Left ventricle myocardium inferior (tissue), 1 donor: ENCODE measurements at places on chromosomes 2 and 18. TPM values are rescaled to one million over a fixed set of nuclear protein-coding genes. Genes with fewer than 3 reads are reported as not detected.

DNA sequence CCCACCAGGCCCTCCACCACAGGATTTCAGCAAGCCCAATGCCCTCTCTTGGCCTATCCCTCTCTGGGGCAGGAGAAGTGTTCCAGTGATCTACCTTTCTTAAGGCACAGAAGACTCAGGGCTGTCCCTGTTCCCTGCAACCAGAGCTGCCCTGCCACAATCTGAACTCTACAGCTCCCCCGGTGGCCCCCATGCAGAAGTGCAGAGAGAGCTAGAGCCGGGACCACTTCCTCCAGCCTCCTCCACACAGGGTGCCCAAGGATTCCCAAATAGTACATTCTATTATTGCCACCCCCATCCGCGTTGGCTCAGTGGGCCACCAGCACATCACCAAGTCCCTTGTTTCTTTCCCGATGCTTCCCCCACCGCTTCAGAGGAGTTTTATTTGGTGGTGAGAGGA, 114.8 kb upstream of the PTPRM start:
- DNase-seq: no peak

DNA sequence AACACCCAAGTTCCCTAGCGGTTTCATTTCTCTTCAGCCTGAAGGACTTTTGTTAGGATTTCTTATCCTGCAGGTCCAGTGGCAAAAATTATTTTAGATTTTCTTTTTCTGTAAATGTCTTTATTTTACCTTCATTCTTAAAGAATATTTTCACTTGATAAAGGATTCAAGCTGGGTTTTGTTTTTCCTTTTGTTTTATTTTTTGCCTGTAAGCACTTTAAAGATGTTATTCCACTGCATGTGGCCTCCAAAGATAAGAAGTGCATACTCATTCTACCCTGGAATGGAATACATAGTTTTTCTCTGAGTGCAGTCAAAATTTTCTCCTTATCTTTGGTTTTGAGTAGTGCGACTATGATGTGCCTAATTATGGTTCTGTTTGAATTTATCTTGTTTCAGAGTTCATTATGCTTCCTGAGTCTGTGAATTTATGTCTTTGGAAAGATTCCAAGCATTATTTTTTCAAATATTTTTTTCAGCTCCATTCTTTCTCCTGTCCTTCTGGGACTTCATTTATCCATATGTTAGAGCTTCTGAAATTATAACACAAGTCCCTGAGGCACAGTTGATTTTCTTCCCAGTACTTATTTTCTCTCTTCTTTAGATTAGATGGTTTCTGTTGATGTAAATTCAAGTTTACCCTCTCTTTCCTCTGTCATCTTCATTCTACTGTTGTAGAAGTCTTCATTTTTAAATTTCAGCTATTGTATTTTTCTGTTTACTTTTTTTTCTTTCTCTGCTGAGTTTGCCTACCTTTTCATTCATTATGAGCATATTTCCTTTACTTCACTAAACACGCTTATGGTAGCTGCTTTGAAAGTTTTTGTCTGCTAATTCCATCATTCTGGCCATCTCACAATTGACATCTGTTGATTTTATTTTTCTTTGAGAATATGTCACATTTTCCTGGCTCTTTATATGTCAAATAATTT, 69.6 kb downstream of the MAPRE2 start:
- no peak for DNase-seq

- no peak for DNase-seq
Measured at GRCh38 chr2:11542275-11542819, 8.5 kb downstream of the GREB1 start.

- DNase-seq: no peak
Measured at GRCh38 chr18:32264401-32264800, 74.6 kb downstream of the MEP1B start.

GRCh38 chr2:64019083-64019974, at the start of gene VPS54:
Gene VPS54 (minus strand): TSS chr2:64019428. CDS start chr2:63983999, 35,429 bp downstream.
- peak; percentile 68 for DNase-seq

GRCh38 chr2:120399889-120400240, 53.9 kb downstream of the INHBB start:
- DNase-seq: no peak

DNA sequence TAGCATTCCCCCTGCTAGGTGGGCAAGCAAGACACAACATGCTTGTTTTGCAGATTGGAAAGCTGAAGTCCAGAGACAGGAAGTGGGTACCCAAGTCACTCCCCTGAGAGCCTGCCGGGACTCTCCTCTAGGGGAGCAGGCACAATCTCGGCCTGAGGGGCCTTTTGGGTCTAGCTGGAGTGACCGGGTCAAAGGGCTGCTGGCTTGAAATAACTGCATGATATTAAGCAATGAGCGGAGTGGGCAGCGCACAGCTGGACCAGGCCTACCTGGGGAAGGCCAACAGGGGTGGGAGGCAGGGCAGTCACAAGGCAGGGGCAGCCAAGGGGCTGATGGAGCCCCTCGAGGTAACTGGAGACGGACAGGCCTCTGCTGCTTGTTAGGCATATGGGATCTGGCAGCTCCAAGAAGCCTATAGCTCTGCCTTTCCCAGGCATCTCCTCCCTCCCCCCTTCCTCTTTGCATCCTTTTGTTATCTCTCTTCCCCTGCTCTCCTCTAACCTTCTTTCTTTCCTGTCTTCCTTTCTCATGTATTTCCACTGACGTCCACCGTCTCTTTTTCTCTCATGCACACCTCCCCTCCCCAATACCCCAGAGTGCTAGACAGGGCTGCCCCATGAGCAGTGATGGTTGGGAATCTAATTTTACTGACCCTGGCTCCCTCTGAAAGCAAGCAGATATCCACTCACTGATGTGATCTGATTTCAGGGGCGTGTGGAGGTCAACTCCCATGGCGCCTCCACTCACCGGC, 237.5 kb downstream of the LOXHD1 start:
- no peak for DNase-seq

- DNase-seq: peak; percentile 75
Measured at GRCh38 chr2:74515981-74516633, 1.9 kb downstream of the TLX2 start.

GRCh38 chr2:236728916-236729670, 159.5 kb downstream of the ACKR3 start:
- no peak for DNase-seq

DNA sequence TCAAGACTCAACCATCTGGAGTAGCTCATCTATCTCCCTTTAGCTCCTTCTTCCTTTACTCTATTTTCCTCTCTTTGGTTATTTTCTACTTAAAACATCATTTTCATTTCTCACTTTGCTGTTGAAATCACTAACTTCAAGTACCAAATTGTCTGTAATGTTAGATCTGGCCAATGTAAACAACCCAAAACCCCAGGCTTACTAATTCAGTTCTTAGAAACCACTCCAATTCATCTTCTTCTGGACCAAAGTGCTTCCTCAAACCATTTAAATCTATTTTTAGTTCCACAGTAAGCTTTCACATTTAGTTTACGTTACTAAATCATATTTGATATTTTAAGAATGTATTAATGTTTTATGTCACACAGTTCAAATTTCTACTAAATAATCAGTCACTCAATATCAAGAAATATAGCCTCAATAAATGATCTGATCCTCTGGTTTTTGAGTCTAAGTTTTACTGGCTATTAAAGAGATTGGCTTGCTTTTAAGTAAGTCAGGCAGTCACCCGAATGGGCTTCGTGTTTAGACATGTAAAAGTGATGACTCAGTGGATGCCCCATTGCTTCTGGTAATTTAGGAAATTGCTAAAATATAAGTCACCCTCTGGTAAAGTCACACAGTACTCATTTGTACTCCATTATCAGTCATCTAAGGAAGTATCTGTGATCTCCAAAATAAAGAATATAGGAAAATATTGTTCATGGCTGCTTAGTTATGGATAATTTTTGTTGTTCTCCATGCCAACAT, 527.2 kb upstream of the SOX11 start:
- DNase-seq: no peak

DNA sequence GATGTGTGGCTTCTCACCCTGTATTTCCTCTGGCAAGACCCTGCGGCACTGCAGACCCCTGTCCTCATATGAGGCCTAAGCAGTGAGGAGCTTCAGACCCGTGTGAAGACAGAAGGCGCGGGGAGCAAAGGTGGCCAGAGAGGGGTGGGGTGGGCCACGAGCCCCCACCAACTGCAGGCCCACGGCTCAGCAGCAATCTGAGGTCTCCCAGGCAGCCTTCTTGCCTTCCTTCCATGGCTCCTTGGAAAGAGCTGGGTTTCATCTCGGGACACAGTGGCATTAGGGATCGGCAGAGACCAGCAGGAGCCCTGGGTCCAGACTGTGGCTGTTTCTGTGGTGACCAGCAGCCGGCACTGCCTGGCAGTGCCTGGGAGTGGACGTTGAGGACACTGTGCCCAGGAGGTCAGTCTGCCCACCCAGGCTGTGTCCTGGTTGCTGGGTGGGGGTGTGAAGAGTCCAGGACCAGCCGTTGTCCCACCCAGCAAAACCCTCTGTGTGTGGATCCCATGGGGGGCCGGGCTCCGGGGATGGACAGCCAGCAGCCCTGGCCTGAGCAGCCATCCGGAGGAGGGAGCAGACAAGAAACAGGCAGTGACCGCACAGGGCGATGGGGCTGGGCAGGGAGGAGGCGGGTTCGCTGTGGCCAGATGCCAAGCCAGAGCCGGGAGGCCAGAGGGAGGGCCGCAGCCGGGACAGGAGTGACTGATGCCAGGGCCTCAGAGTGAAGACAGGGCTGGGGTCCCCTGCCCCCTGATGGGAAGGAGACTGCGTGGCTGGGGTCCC, 73.8 kb downstream of the RRM2 start:
- no peak for DNase-seq

- DNase-seq: no peak
Measured at GRCh38 chr2:42658306-42658705, 89.9 kb downstream of the MTA3 start.

DNA sequence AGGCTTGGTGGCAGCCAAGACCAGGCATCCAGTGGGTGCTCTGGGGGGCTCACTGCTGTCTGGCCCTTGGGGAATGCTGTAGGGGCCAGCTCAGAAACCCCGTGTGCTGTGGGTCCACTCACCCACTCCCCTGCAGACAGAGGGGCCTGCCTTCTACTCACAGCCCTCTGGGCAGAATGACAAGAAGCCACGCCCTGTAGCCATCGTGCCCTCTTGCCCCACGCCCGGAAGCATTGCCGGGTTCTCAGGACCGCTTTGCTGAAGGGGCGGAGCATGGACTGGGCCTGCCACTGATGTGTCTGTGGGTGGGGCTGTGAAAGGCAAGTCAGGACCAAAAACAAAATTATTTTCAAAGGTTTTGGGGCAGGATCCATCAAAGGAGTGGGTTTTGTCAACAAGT, 27.8 kb downstream of the GLI2 start:
- no peak for DNase-seq

DNA sequence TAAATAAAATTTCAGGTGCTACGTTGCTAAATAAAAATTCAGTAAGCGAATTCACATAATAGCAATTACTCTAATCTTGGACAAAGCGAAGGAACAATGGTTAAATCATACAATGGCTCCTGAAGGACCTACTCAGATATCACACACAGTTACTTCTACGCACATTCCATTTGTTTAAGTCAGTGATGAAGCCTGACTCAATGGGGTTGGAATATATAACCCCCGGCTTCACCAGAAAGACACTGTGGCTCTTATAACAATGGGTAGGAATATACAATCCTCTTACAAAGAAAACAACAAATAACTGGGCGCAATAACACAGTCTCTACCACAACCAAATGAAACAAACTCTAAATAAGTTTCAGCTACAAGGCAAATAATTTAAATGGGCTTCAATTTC, 349.5 kb downstream of the IRS1 start:
- DNase-seq: no peak

Gene CHRND
- not detected for total RNA-seq

Gene ITGB6
- 0.99 TPM for total RNA-seq

Gene NT5DC4
- not detected for total RNA-seq

Gene OST4
- 354 TPM for total RNA-seq

Gene FOXI3
- total RNA-seq: not detected

Gene FRZB
- total RNA-seq: 2.2 TPM

Gene PLCL1
- total RNA-seq: 78.6 TPM

Gene NCKAP1
- total RNA-seq: 142 TPM
